ENCODE measurements at places on chromosomes 2 and 18. TPM values are rescaled to one million over a fixed set of nuclear protein-coding genes. Genes with fewer than 3 reads are reported as not detected.

The DCTN1 gene
- total RNA-seq = 140 TPM

The BOLL gene
- total RNA-seq = not detected

The TLX2 gene
- not detected for total RNA-seq

The DSG3 gene
- total RNA-seq = 0.12 TPM

The CXCR2 gene
- total RNA-seq = 9.0 TPM

Data from upper lobe of right lung (tissue), 1 donor.